DMS79 (cell line): ENCODE measurements at places on chromosomes 1 and 21.

GRCh38 chr1:53326598-53327181 is 1.2 kb downstream of the LRP8 start:
- DNase-seq, result no peak

- no peak for DNase-seq
Observed at GRCh38 chr1:200436436-200436835, 26.6 kb upstream of the ZNF281 start.

- DNase-seq, result no peak
Observed at GRCh38 chr1:21815724-21816321, 3.8 kb downstream of the LDLRAD2 start.

GRCh38 chr1:178868706-178869105 is 2.2 kb downstream of the ANGPTL1 start:
- DNase-seq, result no peak

DNA sequence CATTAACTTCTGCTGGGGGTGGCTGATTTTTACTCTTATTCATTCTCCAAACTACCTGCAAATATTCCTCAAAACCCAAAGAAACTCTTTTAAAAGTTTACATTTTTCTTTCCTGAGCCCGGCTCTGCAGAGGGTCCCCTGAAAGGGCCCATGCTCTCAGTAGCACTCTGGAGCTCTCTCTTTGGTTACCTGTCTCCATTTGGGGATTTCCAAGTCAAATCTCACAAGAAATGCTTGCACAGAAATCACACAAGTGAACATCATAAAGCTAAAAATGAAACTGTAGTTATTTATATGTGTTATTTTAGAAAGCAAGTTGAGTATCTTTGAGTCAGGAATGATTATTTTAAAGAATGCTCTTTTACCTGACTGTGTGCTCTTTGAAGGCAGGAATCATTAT is 174.5 kb upstream of the PLXNA2 start:
- DNase-seq, result no peak

GRCh38 chr1:219529116-219529515 is 83.8 kb downstream of the ZC3H11B start:
- no peak for DNase-seq

- no peak for DNase-seq
Observed at GRCh38 chr1:91582431-91582921, 81.8 kb downstream of the CDC7 start.

- no peak for DNase-seq
Observed at GRCh38 chr1:62900566-62900965, 116.6 kb downstream of the ATG4C start.

DNA sequence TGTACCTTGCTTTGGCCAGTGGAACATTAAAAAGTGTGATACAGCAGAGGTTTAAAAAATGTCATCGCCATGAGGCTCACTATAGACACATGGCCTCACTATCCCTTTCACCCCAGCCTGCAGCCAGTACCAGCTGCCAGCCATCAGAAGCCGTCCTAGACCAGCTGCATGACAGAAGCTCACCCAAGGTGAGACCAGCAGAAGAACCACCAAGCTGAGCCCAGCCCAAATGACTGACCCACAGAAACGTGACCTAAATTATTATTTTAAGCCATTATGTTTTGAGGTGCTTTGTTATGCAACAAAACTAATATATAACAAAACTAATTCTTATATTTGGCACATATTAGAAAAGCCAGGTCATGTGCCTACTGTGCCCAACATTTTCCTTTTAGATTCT is 91.1 kb downstream of the KCNN3 start:
- DNase-seq, result no peak

- DNase-seq, result no peak
Observed at GRCh38 chr1:37288900-37289299, 185.5 kb upstream of the ZC3H12A start.

DNA sequence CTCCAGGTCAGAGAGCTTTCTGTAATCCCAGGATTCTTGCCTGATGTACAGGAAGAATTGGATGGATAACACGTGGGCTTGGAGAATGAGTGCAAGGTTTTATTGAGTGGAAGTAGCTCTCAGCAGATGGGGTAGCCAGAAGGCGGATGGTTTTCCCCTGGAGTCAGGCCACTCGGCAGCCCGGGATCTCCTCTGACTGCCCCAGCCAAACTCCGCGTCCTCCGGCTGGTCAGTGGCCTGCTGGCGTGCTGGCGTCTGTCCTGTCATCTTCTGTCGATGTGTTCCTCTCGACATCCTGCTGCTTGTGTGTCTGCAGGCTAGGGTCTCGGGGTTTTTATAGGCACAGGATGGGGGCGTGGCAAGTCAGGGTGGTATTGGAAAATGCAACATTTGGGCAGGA is 27.4 kb upstream of the GJA9 start:
- DNase-seq, result no peak

DNA sequence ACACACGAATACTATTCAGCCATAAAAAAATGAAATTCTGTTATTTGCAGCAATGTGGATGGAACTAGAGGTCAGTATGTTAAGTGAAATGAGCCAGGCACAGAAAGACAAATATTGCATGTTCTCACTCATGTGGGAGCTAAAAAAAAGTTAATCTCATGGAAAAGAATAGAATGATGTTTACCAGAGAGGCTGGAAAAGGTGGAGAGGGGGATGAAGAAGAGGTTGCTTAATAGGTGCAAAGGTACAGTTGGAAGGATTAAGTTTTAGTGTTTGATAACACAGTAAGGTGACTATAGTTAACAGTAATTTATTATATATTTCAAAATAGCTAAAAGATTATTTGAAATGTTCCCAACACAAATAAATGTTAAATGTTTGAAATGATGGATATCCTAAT is 10.8 kb upstream of the RGL1 start:
- DNase-seq, result no peak

GRCh38 chr1:62271134-62271533 is 48.1 kb downstream of the KANK4 start:
- DNase-seq, result peak; percentile 77

- no peak for DNase-seq
Observed at GRCh38 chr1:160569806-160570205, 9.5 kb downstream of the CD84 start.

GRCh38 chr1:32860566-32860965 is 10.1 kb downstream of the FNDC5 start:
- no peak for DNase-seq

DNA sequence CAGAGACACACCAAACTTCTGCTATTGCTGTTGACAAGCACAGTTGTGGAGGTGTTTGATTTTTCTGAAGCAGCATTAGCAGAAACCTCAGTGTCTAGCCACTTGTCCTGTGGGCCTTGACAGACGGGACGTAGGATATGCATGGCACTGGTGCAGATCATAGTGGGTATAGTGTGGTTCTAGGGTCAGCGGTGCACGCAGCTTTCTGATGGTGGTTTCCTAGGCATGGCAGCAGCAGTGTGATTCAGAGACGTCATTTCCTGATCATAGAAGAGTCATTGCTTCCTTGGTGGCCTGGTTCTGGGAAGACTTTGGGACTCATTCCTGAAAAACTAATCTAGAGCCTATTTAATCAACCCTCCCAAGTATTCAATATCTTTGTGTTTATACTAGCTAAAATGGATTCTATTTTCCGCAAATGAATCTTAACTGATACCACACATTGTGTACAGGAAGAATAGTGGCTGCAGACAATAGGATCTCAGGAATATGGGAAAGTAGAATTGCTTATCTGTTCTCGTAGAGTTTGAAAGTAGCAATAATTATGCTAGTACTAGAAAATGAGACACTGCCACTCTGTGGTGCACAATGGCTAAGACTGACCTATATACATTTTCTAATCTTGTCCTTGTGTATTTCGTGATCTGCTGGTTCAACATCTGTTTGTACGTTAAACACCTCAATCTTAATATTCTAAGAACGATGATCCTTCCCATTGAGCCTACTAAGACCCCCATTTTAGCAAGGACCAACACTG is 2.8 kb upstream of the USP1 start:
- DNase-seq, result no peak

DNA sequence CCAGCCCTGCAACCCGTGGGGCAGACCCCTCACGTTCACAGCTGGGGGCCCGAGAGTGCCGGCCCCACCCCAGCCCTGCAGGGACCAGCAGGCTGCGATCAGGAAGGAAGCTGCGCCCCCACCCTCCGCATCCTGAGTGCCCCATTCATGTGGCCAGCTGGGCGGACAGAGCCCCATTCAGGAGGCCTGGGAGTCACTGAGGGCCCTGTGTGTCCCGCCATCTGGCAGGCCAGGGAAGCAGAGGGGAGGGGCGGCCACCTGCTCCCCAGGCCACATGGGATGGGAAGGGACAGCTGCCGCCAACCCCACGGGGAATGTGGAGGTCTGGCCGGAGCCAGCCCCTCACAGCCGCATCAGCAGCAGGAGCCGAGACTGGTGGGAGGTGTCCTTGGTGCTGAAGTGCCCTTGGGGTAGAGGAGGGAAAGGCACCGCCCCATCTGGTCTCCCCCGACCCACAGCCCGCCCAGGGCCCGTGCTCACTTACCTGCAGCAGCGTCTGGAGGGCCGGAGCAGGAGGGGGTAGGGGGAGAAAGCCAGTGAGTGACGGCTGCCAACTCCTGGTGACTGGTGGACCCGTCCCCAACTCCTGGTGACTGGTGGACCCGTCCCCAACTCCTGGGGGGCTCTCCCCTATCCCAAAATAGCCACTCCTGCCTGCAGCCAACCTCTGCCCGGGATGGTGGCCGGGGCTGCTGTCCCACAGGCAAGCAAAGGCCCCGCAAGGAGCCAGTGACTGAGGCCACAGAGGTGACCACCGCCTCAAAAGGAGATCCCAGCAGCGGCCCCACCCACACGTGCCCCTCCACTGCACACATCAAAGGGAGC is 8.7 kb downstream of the ACAP3 start:
- DNase-seq, result no peak

GRCh38 chr1:189463166-189463565 is 1014.5 kb downstream of the BRINP3 start:
- DNase-seq, result no peak

GRCh38 chr1:20696397-20697333 is 21.1 kb downstream of the KIF17 start:
- DNase-seq, result peak; percentile 91

DNA sequence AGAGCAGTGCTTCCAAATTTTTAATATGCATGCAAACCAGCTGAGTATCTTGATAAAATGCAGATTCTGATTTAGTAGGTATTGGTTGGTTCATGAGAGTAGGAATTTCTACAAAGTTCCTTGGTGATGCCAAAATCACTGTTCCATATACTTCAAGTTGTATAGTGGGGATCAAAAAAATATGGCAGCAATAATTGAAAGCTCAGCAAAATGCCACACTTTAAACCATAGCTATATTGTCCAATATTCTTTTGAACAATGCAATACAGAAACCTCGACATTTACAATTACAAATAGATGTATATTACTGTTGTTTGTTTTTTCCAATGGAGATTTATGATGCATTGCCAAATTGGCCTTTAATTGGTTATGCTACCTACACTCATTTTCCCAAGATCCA is 55.7 kb upstream of the NCAM2 start:
- no peak for DNase-seq

DNA sequence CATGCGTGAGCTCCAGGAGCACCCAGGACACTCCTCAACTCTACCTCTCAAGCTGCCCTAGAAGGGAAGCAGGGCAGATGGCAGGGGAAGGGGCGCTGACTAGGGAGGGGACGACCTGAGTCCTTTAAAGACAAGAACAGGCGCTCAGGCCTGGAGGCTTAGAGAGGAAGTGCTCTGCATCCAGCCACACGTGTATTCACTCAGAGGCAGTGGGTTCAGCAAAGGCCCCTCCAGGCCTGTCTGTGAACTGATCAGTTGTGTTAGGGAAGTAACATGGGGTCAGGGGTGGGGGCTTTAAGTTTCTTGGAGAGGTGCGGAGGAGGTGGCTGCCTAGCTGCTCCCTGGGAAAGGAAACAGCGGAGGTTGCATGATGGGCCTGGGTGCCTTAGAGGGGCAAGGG is 37.1 kb upstream of the ARF1 start:
- no peak for DNase-seq

- DNase-seq, result no peak
Observed at GRCh38 chr1:235784950-235785349, 81.8 kb downstream of the LYST start.

DNA sequence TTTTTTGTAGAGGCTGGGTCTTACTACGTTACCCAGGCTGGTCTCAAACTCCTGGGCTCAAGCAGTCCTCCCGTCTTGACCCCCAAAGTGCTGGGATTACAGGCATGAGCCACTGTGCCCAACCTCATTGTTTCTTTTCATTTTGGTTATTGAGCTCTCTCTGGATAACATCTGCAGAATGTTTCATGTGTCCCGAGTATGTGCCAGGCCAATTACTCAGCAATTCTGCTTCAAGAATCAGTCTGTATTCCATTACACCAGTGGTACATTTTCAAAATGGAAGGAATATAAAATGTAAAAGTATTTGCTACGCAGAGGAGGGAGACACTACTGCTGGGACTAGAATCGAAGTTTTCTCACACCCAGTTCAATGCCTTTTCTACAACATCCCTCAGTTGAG is 1.7 kb upstream of the ELOA start:
- DNase-seq, result no peak

GRCh38 chr1:221913351-221913892 is 171.5 kb upstream of the DUSP10 start:
- DNase-seq, result no peak
